ENCODE measurements at places on chromosomes 1 and 21.

GRCh38 chr1:202713110-202713509 is 2.9 kb upstream of the SYT2 start:
- DNase-seq = no peak

DNA sequence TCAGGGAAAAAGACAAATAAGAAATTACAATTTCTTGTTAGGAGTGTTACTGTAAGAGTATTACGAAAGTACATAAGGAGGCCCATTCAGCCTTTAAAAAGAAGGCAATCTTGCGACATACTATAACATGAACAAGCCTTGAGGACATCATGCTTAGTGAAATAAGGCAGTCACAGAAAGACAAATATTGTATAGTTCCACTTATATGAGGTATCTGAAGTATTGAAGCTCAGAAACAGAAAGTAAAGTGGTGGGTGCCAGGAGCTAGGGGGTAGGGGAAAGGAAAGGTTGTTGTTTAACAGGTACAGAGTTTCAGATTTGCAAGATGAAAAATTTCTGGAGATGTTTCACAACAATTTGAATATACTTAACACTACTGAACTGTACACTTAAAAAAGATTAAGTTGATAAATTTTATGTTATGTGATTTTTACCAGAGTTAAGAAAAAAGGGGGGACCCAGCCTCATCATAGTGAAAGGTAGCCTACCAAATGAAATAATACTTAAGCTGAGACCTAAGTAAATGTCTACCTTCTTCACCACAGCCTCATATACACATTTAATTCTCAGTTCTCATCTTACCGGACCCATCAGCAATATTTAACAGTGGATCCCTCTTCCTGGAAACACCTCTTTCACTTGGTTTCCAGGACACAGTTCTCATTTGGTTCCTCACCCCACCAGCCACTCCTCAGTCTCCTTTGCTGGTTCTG is 19.5 kb downstream of the USP24 start:
- no peak for DNase-seq

GRCh38 chr1:175818929-175819328 is 75.5 kb upstream of the TNR start:
- DNase-seq = no peak

- no peak for DNase-seq
These were observed 365.1 kb upstream of the VAMP3 start for GRCh38 chr1:7405844-7406500.

GRCh38 chr1:3999941-4000735 is 100.1 kb upstream of the C1orf174 start:
- DNase-seq = no peak

GRCh38 chr1:9774712-9775679 is 48.8 kb downstream of the CLSTN1 start:
- DNase-seq = no peak

DNA sequence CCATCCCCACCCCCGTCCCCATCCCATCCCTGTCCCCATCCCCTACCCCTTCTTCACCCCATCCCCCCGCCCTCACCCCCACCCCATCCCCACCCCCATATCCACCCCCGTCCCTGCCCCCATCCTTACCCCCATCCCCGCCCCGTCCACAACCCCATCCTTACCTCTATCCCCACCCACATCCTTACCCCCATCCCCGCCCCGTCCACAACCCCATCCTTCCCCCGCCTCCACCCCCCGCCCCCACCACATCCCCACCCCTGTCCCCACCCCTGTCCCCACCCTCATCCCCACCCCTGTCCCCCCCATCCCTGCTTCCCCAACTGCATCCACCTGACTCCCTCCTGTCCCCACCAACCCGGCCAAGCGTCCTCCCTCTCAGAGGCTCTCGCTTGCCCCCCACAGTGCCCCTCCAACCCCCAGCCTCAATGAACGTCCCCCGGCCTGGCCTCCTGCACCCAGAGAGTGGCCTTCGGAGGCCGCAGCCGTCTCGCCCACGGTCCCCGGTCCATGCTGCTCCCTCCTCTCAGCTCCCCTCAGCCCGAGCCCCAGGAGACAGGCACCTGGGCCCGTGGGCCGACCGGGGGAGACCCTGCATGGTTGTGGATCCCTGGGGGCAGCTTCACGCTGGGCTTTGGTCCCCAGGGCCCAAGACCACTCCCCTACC is 25.5 kb upstream of the C1orf159 start:
- DNase-seq = no peak

DNA sequence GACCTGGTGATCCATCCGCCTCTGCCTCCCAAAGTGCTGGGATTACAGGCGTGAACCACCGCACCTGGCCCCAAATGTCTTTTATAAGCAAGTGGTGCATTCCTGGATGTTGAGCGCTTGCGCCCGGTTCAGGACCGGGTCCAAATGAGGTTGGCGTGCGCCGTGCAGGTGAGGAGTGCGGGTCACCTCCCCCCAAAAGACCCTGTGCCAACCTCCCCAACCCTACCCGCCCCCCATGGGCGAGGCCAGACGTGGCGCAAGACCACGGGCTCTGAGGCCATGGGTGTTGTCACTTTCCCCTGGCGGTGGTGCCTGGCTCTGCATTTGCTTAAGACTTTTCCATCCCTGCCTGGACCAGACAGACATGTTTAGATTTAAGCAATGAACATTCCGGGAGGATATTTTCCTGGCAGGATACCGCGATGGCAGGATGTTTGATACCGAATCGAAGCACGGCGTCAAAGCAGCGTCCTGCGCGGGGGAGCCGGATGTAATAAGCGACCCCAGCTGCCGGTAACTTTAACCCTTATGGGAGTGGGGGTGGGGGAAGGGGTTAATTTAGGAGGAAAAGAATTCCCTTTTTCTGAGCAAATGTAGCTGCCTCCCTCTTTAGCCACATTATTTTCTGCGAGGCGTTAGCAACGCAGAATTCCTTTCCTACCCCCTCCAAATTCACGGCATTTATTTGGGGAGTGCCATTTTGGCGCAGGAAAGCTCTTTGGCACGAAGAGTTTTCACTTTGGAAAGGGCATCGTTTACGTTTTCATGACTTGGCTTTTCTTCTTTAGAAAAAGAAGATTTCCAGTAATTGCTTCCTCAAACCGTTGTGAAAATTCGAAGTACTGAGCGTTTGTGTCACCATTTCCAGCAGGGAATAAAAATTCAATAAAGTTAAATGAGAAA is 27.8 kb upstream of the RNF187 start:
- DNase-seq = peak; percentile 62

DNA sequence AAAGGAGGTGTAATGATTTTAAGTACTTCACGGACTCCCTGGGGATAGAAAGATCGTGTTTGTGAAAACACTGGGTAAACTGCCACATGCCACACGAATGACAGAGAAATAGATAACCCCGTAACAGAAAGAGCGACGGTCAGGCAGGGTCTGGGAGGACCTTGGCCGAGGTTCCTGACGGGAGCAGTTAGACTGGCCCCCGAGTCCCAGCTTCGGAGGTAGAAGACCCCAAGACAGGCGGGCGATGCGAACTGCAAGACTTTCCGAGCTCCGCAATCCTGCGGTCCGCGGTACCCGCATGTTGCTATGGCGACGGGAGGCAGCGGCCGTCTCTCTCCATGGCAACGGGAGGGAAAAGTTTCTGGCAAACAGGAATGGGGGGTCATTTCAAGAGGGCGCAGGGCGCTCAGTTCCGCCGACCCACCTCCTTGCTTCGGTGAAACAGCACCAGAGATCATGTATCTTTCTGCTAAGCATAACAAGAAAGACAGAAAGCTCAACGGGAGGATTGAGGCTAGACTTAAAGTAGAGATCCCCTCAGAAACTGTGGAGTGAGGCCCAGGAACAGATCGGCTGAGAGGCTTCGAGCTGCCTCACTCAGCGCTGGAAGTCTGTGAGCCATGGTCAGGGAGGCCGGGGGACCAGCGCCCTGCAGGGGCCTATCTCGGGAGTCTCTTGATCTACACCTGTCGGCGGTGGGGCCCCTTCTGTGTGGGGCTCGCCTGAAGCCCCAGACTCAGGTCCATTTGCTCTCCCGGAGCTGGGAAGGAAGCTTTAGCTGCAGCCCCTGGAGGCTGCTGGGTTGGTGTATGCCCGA is 685 bp upstream of the SYT6 start:
- DNase-seq = no peak

DNA sequence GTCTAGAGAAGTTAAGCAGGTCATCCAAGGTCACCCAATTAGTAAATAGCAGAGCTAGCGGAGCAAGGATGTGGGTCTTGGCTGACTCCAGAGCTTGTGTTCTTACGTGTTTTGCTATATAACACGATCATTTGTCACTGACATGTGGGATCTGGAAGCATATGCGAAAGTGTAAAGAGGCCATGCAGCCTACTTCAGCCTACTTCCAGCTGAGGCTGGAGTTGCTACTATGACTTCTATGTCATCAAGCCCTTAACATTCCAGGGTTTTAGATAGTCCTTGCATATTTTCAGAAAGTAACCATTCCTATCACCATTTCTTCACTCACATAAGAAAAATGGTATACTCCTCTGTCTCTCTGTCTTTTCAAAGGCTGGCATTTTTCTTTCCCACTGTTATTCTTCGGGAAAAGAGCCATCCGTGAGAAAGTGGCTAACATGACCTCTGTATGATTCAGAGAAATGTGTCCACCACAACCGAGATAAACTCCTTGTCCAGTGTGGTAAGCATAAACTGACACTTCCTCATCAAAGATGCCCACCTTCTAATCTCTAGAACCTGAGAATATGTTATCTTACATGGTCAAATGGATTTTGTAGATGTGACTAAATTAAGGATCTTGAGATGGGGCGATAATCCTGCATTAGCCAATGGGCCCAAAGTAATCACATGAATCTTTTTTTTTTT is 24.0 kb upstream of the ABL2 start:
- no peak for DNase-seq

DNA sequence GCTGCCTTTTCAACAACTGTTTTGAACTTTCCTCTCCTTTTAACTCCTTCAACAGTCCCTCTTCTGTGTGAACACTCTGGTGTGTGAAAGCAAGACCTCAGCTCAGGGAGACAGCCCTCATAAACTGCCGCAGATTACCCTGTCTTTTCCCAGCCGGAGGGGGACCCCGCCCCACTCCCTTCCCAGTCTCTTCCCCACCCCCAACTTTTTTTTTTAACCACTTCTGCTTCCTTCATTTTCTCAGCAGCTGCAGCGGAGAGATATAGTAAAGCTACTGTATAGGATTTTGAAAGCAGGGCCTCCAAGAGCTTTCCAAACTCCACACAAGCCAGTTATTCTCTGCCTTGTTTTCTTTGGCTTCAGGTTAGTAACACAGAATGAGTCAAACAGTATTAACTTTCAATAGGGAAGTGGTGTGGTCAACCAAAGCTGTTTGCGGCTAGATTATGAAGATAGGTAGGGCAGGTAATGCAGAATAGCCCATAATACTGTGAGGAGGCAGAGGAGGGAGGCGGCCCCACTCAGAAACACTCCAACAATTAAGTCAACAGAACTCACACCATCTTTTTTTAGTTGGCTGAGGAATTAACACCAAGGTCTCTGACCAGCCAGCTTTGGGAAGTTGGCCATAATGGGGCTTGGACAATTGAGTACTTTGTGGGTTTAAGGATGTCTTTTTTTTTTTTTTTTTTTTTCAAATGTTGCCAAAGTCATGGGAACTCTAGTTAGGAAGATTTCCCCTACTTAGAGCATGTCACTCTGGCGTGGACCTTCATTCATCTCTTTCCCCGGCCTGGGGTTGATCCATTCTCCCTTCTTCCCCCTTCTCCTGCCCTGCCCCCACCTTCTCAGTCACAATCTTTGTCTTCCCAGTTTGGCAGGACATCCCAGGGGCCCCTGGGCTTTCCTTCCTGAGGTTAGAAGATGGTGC is 177.0 kb downstream of the CLIC6 start:
- peak; percentile 38 for DNase-seq

GRCh38 chr21:46031484-46031883 is 49.9 kb downstream of the COL6A1 start:
- DNase-seq = no peak

DNA sequence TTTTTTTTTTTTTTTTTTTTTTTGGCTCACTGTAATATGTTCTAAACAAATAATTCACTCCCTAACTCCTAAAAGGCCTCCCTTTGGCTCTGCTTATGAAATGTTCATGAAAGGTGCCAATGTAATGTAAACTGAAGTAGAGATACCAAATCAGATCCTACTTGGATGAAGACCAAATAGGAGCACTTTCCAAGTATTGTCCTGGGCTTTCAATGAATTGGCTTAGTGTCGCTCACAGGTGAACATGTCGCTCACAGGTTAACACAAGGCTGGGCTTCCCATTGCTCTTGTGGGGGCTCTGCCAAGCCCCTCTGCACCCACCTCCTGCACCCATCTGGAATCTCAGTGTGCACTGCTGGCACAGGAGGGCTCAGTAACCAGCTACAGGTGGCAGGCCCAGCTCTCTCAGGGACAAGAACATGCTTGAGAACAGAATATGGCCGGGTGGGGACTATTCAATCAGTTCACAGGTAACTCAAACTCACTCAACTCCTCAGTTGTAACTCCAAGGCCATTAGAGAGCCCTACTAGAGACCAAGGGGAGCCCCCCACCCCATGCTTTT is 10.6 kb upstream of the CD58 start:
- no peak for DNase-seq

GRCh38 chr1:166136222-166136621 is 30.6 kb downstream of the FAM78B start:
- no peak for DNase-seq

DNA sequence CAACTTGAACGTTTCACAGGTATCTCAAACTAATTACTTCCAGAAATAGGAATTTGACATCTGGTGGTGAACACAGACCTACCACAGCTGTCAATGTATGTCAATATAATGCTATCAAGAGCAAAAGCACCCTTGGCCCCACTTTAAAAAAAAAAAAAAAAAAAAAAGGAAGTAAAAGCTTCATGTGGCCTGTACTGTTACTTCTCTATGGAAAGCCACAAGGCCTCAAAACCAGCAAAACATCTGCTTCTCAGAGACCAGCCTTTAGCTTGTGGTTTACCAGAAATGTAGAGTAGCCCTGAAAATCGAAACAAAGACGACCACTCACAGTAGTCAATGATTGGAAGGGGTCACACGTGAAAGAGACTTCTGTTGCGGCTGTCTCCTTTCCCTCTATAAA is 109.6 kb downstream of the SLC45A1 start:
- no peak for DNase-seq

DNA sequence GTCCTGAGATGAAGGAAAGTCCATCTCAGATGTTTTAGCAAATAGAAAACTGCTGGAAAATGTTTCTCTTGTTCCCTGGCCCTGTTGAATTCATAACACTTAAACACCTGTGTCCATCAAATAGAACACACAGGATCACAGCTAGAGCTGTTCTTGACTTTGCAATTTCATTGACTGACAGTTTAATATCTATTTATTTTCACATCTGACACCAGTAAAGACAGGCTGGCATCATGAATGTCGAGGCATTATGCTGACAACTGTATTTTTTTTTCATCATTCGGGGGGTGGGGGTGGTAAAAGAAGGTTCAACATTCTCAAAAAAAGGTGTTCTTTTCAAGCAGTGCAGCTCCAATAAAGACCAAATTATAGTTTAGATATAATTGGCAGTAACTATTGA is 591.2 kb upstream of the PTBP2 start:
- DNase-seq = no peak

GRCh38 chr1:42756956-42757891 is 9.6 kb downstream of the P3H1 start:
- peak; percentile 14 for DNase-seq

GRCh38 chr1:225760531-225760930 is 17.1 kb upstream of the SRP9 start:
- no peak for DNase-seq

- no peak for DNase-seq
These were observed 466 bp downstream of the PEX10 start for GRCh38 chr1:2411801-2412394.

GRCh38 chr1:98793136-98793535 is 131.6 kb downstream of the SNX7 start:
- DNase-seq = no peak

- DNase-seq = no peak
These were observed 3.3 kb upstream of the GBP1 start for GRCh38 chr1:89068291-89068690.

- DNase-seq = no peak
These were observed 115.0 kb downstream of the TGFB2 start for GRCh38 chr1:218459878-218460711.
